ENCODE measurements at places on chromosomes 1 and 21.

DNA sequence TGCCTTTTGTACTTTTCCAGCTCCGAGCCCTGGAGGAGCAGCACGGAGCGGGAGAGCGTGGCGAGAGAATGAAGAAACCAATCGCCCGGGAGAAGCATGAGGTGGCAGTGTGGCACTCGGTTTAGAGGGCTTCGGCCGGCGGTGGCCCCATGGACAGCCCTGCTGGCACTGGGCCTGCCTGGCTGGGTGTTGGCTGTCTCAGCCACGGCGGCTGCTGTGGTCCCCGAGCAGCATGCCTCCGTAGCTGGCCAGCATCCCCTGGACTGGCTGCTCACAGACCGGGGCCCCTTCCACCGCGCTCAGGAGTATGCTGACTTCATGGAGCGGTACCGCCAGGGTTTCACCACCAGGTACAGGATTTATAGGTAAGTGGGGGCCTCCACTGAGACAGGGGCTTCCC lies 59.0 kb downstream of the BRINP2 start:
- DNase-seq = no peak

DNA sequence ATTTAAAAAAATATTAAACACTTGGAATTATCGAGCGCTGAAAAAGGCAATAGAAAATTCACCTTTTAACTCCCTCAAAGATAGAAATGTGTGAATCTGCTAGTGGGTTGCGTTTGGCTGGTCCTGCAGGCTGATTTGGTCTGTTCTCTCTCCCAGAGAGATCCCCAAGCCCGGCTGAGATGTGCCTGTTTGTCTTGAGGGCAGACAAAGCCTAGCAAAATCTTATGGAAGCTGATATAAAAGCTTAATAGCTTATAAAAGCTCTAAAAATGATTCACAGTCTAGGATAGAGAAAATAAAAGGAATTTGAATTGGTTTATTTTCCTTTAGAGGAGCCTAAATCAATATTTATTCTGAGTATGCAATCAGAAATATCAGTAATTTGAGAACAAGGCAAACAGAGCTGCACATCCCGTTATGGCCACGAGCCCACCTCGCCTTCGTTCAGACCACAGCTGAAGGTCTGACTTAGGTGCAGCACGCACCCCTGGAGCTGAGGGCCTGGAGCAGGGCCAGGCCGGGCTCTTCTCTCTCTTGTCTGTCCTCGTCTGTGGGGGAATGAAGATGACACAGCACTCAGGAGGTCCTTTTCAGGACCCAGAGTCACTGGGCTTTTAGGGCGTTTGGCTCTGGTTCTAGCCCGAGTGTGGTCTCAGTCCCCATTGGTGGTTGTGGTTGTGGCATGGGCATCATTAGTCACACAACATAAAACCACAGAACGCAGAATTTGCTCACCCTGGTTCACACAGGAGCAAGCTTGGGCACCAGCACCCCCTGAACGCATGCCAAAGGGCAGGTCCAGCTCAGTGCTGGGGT lies 18.6 kb downstream of the PDE9A start:
- DNase-seq = no peak

GRCh38 chr1:89757532-89757931 lies 63.3 kb upstream of the LRRC8D start:
- DNase-seq = no peak

GRCh38 chr1:110714374-110714995 lies 39.7 kb upstream of the KCNA3 start:
- no peak for DNase-seq

- no peak for DNase-seq
Observed at GRCh38 chr1:60891281-60891680, 191.1 kb upstream of the NFIA start.

DNA sequence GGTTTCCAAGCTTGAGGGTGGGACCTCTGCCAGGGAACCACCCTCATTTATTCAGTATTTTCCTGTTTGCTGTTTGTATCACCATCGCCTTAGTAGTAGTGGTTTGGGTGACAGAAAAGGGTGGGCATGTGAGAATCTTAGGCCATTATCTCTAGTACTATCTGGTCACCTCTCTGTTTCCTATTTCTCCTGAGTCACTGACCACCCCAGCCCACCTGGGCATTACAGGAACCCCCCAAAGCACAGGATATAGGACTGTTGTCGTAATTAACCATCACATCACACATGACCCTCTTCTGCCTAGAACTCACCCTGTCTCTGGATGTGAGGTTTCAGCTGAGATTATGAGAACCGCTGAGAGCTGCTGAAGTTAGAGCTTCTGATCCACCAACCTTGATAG lies 60.4 kb downstream of the IL23R start:
- DNase-seq = no peak

- DNase-seq = peak; percentile 48
Observed at GRCh38 chr1:32336963-32337675, 1.1 kb upstream of the MARCKSL1 start.

DNA sequence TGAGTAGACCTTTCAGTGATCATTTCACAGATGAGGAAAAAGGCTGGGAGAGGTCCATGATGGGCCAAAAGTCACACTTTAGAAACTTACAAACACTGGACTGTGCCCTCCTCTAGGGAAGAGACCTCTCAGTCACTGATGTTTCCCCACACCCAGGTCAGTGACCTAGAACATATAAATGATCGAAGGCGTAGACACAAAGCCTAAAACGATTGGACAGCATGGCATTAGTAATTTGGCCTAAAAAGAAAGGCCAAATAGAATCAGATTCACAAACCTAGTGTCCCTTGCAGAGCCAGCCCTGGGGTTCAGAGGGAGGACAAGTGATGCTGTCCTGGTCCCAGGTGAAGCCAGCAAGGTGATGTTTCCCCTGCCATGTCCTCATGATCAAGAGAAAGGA lies 27.7 kb downstream of the TRABD2B start:
- DNase-seq = no peak

GRCh38 chr1:10824821-10825540 lies 28.5 kb upstream of the CASZ1 start:
- no peak for DNase-seq

GRCh38 chr1:147167365-147167764 lies 4.9 kb downstream of the PRKAB2 start:
- no peak for DNase-seq

- DNase-seq = no peak
Observed at GRCh38 chr1:163273766-163274441, 47.9 kb upstream of the NUF2 start.

GRCh38 chr1:246157516-246157915 lies 349.6 kb downstream of the SMYD3 start:
- DNase-seq = no peak

- DNase-seq = no peak
Observed at GRCh38 chr1:236451796-236452373, 57.8 kb downstream of the EDARADD start.

GRCh38 chr1:46171351-46171750 lies 3.5 kb upstream of the TSPAN1 start:
- no peak for DNase-seq

DNA sequence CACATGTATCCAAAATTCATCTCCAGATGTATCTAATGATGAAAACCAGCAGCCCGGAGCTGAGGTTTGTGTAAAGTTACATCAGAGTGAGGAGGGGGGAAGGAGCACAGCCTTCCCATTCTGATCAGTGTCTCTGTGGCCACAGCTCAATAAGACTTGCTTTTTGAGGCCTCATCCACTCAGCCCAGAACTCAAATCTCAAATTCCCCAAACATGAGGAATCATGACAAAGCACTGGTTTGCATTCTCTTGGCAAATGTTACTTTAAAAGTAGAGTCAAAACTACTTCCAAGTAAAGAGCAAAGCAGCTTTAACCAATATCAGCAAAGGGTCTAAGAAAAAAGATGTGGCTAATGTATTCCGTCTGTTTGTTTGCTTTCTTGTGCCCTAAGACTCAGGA lies 30.9 kb downstream of the CCN1 start:
- DNase-seq = no peak

DNA sequence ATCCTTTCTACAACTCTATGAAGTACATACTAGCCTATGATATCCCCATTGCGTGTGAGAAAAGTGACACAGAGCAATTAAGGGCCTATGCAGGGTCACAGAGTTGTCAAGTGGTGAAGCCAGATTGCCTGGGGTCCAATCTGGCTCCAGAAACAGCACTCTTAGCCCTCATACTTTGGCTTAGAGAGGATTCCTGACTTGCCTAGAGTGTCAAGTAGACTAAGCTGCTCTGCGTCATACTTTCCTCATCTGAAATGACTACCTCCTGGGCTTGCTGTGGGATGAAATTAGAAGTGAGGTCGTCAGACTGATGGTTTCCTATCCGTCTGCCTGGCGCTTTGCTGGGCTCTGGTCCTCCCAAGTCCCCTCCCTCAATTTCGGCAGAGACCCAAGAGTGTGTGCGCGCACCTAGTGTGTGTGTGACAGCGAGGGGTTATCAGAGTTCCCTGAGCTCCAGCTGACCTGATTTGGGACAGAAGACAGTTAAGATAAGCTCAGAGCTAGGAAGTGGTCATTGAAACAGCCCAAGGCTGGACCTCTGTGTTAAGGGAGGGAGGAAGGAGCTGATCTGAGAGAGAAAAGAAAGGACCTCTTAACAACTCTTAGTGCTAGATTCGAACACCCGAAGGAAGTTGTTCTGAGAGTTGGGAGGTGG lies 5.4 kb upstream of the NUAK2 start:
- DNase-seq = no peak

DNA sequence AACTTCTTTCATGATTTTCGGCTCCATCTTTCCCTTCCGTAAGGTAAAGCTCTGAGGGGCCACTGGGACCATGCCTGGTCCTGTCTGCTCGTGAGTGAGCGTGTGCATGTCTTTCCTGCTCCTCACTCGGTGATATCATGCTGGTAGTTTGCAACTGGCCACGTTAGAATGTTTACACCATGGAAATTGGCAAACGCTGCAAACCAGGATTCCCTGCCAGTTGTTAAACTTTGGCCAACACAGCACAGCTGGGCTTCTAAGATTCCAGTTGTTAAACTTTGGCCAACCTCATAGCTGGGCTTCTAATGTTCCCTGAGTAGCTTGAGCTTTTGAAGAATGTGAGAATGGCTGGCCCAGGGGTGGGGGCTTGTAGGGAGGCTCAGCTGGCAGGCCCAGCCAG lies 68.0 kb upstream of the ACTL8 start:
- DNase-seq = no peak

GRCh38 chr1:59446257-59446901 lies 149.5 kb downstream of the FGGY start:
- no peak for DNase-seq

DNA sequence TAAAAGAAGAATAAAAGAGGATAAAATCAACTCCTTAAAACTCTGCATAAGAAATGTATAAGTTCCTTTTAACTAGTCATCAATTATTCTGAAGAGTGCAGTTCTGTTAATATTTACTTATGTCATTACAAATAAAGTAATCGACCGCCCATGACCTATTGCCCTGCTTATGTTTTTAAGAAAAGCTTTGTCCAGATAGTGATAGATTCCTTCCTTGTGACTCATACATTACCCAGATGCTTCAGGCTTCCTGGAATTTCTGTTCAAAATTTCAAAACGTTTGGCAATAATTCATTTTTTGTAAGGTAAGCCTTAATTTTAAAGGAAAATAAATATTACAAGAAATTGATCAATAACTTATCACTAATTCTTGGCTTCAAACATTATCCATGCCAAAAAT lies 918.2 kb upstream of the ADGRL2 start:
- DNase-seq = no peak

- DNase-seq = no peak
Observed at GRCh38 chr1:174258148-174258550, 98.8 kb downstream of the RABGAP1L start.

DNA sequence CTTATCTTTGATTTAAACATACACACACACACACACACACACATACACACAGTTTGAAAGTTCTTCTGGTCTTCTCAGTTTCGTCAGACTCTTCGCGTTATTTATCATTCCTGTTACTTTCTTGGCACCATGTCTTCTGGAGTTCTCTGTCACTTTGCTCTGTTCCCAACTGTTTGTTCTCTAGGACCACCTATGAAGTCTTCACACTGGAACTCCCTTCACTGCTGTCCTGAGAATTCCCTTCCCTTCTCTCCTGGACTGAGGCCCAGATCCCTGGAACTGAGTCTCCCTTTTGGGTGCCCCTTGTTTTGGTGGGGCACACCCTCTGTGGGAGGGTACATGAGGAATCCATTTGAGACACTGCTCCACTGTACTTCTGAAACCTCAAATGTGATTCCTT lies 30.5 kb downstream of the ALG14 start:
- no peak for DNase-seq

DNA sequence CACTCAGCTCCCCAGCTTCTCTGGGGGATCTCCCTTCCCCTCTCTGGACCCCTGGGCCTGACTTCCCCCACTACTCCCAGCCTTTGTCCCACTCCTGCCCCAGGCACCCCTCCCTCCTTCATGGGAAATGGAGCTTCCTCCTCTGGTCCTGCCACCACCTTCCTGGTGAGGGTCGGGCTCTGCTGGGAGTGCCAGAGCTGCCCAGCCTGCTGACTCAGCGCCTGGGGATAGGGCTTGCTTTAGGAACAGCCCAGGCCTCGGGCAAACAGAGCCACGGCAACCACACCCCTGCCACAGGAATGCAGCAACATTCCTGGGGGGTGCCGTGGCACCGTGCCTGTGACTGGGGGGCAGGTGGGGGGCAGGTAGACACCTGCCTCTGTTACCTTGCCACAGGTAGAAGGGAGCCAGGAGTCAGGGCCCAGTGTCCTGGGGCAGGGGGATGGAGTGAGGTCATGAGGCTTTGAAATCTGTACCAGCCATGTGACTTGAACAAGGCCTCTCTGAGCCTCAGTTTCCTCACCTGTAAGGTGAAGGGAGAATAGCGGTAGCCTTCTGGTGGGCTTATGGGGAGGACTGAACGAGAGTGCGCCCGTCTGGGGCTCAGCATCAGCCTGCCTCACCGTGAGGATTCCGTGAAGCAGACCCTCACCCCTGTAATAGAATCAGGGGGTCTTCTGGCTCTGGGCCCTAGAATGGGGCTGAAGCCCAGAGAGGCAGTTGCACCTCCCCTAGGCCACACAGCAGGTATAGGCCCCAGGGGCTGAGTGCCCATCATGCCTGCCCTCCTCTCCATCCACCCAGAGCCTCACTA lies 17.8 kb upstream of the EPHA2 start:
- DNase-seq = no peak

GRCh38 chr1:19071674-19072281 lies 115.3 kb upstream of the IFFO2 start:
- DNase-seq = no peak

Data from GM18507 (cell line).